ELR (cell line): ENCODE measurements at places on chromosomes 5 and 9.

DNA sequence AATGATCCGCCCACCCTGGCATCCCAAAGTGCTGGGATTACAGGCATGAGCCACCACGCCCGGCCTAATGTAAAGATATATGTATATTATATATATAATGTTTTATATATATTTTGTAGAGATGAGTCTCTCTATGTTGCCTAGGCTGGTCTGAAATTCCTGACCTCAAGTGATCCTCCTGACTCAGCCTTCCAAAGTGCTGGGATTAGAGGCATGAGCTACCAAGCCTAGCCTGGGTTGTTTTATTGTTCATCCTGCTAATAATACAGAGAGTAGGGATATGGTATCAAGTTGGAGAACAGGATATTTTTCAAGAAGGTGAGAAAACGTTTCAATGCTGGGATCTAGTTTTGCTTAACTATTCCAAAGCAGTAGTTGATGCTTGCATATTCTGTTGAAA, 2.9 kb downstream of the SEC24A start:
- DNase-seq = peak; percentile 46

GRCh38 chr5:152290181-152290580, 114.9 kb downstream of the NMUR2 start:
- DNase-seq = no peak

GRCh38 chr5:154860123-154860522, 1.7 kb downstream of the CNOT8 start:
- DNase-seq = peak; percentile 76

GRCh38 chr9:69899491-69899890, 78.9 kb downstream of the CFAP95 start:
- DNase-seq = no peak

DNA sequence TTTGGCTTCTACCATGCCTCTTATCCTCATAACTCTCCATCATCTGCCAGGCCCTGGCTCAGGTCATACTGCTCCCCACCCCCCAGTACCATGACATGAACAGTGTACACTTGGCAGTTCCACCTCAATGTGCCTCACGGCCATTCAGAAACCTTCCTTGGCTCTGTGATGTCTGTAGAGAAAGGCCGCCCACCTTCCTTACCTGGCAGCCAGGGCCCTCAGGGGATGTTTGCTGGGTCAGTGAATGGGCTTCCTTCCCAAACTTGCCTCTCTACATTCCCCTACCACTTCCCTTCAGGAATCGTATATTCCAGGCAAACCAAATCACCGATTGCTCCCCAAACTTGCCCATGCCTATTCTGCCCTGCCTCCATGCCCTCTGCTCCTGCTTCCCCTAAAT, 101.1 kb downstream of the PSD2 start:
- DNase-seq = no peak

- DNase-seq = peak; percentile 97
Measured at GRCh38 chr5:172903790-172904189, 55.4 kb upstream of the RPL26L1 start.

DNA sequence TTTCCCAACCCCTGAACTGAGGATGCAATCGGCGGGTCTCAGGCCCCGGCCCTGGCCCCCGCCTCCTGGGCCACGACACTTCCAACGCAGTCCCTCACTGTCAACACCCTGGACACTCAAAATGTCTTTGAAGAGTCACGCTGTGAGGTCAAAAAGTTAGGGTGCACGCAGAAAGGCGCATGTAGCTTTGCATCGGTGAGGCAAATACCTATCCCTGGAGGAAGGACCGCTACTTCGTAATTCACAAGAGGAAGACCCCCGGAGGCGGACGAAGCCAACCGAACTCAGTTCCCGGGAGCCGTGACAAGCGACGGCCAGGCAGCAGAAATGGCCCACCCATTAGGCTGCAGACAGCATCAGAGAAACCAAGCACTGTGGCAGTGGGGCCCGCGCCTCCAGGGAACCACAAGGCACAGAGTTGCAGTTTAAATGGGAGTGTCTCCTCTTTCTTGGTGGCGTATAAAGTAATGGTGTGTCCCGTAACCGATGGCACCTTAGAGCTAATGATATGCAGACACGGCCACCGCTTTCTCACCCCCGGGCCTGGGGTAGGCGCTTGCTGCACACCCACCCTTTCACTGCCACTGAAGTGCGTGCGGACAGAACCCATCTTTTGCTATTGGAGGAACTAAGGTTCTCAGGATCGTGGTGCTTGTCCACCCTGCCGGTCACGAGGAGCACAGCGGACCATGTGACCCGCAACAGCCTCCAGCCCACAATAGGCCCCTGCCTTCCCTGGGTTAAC, 9.0 kb downstream of the ADAMTS2 start:
- no peak for DNase-seq

GRCh38 chr5:151048526-151048925, 28.1 kb downstream of the GPX3 start:
- peak; percentile 57 for DNase-seq

GRCh38 chr9:118957585-118957984, 411.6 kb downstream of the BRINP1 start:
- DNase-seq = no peak

GRCh38 chr9:98825414-98825813, 17.9 kb downstream of the GALNT12 start:
- DNase-seq = no peak

DNA sequence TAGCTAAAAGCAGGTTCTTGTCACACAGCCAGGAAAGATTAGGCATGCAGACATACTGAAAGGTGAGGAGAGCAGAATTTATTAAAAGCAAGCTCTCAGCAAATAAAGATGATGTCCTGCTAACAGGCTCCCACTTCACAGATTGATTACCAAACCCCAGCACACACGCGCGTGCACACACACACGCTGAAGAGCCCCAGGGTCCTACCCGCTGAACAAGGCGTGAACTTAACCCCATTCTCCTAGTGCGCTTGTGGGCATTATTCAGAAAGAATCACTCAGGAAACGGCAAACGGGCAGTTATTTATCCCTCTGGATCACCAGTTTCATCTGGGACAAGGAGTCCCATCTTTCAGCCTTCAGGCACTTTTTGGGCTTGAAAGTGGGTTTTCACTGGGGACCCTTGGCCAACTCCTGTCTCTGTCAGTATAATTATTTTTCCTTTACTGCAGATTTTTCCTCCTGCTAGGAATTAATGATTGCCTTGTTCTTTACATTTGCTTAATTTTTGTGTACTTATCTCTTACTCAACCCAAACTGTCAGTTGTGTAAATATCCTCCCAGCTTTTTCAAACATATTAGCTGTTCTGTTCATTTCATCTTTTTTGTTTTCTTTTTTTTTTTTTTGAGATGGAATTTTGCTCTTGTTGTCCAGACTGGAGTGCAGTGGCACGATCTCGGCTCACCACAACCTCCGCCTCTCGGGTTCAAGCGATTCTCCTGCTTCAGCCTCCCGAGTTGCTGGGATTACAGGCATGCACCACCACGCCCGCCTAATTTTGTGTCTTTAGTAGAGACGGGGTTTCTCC, 92.6 kb downstream of the RIC1 start:
- no peak for DNase-seq

GRCh38 chr5:10439692-10440091, 2.0 kb upstream of the ROPN1L start:
- no peak for DNase-seq

GRCh38 chr9:115126404-115126803, 8.4 kb upstream of the TNC start:
- DNase-seq = no peak

DNA sequence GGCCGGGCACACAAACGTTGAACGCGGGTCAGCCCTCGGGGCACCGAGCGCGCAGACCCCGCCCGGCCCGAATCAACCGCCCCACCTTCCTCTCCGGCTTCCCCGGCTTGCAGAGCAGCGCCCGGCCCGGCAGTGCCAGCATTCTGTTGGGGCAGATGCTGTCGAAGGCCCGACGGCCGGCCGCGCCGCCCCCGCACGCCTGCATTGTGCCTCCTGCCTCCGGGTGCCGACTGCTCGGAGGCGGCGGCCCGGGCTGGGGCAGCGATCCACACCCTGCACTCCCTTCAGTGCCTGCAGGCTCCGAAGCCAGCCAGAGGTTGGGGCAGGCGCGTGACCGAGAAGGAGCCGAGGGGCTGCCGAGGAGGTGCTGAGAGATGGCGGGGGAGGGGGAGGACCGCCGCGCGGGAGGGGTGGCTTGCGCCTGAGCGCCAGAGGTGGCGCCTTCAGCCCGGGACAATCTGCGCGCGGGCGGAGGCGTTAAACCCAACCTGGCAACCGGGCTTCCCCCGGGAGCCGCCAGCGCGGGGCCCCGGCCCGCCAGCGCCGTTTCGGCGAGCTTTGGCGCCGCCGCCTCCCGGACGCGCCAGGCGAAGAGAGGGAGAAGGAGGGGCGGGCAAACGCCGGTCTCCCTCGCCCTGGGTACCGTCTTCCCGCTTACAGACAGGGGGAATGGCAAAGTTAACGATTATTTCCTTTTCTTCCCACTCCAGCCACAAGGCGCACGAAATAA, at the start of gene MCIDAS:
MCIDAS (minus strand) TSS at position 382 of the 730 bp plus-strand sequence; CDS start at position 205, 177 bp downstream.
- DNase-seq = peak; percentile 73

GRCh38 chr9:93595461-93595860, 19.1 kb downstream of the PHF2 start:
- no peak for DNase-seq

DNA sequence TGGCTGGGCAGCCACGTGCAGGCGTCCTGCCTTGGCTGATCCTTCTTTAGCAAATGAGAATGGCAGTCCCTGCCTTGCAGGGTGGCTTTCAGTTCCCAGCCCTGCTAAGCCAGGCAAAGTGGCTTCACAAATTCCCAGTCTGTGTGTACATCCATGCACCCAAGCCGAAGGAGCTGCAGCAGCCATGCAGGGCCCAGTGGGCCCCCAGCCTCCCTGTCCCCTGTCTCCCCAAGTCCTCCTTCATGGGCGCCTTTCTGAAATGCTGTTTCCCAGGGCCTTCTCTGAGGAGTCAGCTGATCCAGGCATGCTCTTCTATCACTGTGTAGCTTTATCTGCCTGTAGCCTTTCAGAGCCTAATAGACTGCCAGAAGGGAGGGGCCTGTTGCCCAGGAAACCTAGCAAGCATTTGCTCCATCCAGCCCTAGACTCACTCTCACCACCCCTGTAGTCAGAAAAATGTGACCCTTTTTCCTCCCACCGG, 47.4 kb upstream of the SHC3 start:
- no peak for DNase-seq

- no peak for DNase-seq
Measured at GRCh38 chr9:75414371-75415160, 326.3 kb downstream of the OSTF1 start.

DNA sequence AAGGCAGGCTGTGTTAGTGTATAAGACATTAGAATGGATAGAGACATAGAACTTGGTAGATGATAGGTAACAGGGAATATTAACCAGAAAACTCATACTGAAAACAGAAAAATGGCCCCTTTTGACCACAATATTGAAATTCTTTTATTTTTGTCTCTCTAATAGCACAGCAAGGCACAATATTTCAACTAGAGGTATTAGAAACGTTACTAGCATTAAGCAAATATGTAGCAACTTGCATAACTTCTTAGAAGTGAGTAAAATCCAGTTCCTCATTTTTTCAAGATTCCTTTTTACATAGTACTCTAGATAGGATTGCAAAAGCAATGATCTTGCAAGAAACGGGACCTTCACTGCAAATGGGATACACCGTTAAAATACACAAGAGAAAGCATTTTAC, 102.7 kb upstream of the VCAN start:
- no peak for DNase-seq

DNA sequence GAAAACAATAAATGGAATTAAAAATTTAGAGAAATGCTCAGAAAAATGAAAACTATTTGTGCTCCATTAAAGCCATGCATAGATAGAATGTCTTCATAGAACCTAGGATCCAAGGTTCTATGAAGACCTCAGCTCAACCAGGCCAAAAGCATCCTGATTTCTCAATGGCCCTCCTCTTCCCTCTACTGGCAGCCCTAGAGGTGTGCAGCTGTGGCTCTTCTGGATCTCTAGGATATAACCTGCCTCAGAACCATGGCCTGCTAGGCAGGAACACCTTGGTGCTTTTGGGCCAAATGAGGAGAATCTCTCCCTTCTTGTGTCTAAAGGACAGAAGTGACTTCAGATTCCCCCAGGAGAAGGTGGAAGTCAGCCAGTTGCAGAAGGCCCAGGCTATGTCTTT, 15.1 kb downstream of the IFNA1 start:
- peak; percentile 61 for DNase-seq

- no peak for DNase-seq
Measured at GRCh38 chr5:163189023-163189553, 248.3 kb upstream of the CCNG1 start.

DNA sequence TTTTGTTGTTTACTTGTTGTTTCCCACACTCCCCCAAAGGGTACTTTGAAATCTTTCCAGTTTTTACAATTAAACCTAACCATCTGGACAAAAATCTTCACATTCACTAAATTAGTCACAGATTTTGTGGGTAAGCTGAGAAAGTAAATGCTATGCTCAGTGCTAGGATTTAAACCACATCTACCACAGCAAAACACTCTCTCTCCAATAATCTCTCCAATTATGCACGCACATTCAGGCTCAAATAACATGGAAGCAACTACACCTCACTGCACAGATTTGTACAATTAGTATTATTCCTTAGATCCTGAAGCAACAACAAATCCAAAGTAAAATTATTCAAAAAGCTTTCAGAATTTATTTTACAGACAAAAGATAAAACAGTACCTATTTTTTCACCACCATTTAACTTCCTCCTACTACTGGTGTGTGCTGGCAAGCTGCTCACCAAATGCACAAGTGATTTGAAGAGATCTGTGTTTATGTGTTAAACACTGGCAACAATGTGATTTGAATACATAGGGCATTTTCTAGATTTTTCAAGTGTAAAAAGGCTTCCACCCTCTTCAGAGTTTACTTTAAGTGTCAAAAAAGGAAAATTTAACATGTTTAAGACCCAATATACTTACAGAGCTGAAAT, 16.6 kb downstream of the ZNF608 start:
- no peak for DNase-seq

- DNase-seq = no peak
Measured at GRCh38 chr5:40442346-40442745, 237.4 kb upstream of the PTGER4 start.

GRCh38 chr9:128408963-128409431, 11.7 kb upstream of the CERCAM start:
- no peak for DNase-seq

DNA sequence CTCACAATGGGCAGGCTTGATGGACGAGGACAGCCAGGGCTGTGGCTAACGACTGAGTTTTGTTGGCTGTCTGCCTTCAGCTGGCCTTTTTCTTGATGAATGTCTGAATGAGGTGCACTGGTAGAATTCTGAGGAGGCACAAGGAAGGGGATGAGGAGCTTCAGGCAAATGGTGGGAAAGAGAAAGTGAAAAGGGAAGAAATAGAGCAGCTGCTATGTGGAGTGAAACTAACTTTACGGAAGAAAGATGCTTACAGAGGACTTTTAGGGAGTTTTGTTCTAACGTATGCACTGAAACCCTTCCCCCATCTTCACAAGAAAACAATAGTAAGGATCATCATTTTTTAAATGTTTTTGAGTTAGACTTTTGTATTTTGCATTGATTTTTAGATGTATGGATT, 45.3 kb downstream of the OR2K2 start:
- no peak for DNase-seq

- DNase-seq = no peak
Measured at GRCh38 chr5:58598440-58598839, 15.6 kb downstream of the RAB3C start.

GRCh38 chr5:60700416-60700757, 421 bp upstream of the DEPDC1B start:
- peak; percentile 42 for DNase-seq

GRCh38 chr5:111968459-111968858, 211.5 kb upstream of the NREP start:
- DNase-seq = no peak
